ENCODE measurements at places on chromosomes 6 and 20.
A peak's percentile ranks its signal among the peaks of the same experiment; 100 is the strongest.

DNA sequence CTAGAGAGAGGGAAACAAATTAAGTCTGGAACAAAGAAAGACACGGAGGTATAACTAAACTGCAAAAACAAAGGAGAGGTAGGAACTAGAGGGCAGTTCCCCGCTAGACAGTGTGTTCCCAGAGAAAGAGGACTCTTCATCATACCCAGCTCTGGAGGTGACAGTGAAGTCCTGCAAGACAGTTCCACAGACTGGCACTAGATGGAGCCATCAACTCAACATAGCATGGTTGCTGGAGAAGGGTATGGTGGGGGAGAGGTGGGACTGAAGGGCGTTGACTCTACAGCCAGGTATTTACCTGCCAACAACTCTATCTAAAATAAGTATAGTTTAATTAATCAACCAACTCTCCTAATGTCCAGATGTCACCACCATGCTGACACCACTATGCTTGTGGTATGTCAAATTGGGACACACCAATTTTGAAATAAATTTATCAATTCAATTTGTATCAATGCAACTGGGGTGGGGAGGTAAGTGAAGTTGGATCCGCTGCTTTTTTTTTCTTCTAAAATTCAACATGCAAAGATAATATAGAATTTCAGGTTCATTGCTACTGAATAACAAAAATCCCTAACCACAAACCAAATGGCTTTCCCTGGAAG is 9.7 kb downstream of the BACH2 start:
- no peak for DNase-seq

- no peak for DNase-seq
Observed at GRCh38 chr6:119459207-119459974, 109.8 kb upstream of the MAN1A1 start.

DNA sequence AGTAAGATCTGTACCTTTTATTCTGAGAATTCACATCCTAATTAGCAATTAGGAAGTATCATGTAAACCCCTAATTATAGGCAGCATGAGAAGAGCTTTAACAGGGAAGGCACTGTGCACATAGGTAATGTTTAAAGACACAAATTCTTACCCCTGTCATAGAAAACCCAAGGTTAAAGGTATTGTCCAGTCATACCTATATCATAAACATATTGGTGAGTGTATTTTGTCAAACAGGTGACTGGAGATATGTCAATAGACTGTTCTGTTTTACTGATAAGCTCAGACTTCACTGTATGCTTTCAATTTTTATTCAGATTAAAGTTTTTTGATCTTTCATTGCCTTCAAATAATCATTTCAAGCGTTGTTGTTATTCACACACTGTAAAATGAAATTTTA is 43.8 kb downstream of the LGSN start:
- DNase-seq: no peak

DNA sequence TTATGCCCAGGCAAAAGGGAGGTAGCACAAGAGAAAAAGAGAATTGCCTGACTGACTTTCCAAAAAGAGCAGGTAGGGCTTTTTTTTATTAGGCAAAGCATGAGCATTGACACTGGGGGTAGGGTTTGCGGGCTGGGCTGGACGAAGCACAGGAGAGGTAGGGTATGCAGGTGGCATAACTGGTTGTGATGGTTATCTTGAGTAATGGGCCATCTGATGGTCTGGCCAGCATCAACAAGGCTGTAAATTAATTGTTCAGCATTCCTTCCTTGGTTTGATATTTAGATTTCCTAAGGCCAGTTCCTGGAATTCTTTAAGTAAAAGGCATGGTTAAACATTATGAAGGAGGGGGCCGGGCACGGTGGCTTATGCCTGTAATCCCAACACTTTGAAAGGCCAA is 13.9 kb upstream of the BFSP1 start:
- DNase-seq: no peak

GRCh38 chr6:1599469-1599868 is 10.2 kb upstream of the FOXC1 start:
- no peak for DNase-seq

GRCh38 chr6:39178235-39178634 is 51.0 kb downstream of the KCNK5 start:
- DNase-seq: no peak

DNA sequence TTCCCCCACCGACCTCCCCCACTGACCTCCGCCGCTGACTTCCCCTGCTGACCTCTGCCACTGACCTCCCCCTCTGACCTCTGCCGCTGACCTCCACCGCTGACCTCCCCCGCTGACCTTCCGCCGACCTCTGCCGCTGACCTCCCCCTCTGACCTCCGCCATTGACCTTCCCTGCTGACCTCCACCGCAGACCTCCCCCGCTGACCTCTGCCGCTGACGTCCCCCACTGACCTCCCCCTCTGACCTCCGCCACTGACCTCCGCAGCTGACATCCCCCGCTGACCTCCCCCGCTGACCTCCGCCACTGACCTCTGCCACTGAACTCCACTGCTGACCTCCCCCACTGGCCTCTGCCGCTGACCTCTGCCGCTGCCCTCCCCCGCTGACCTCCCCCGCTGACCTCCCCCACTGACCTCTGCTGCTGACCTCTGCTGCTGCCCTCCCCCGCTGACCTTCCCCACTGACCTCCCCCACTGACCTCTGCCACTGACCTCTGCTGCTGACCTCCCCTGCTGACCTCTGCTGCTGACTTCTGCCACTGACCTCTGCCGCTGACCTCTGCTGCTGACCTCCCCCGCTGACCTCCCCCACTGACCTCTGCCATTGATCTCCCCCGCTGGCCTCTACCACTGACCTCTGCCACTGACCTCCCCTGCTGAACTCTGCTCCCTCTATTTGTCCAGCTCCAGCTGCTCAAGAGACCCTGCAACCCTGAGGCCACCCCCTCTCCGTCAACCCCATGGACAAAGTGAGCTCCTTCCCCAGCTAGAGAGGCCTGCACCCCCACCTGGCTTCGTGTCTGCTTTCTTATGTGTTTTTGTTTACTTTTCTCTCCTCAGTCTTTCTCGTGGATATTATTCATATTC is 91.4 kb upstream of the AFDN start:
- no peak for DNase-seq

- DNase-seq: no peak
Observed at GRCh38 chr6:133855991-133856370, 32.9 kb upstream of the TCF21 start.

GRCh38 chr6:126181173-126181741 is 158.7 kb upstream of the CENPW start:
- no peak for DNase-seq

DNA sequence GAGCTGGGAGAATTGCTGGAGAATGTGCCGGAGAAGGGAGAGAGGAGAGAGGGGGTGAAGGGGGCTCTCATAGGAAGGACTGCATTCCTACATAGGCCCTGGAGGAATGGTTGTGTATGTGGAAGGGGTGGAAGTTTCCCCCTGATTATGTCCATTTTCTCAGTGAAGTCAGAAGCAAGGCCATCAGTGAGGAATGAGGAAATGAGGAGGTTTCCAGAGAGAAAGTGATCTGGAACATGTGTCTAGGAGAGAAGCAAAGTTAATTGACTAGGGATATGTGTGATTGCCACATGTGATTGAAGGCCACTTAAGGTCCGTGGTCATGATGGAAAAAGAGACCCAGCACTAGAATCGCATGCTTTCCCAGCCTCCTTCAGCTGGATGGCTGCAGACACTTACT is 42.3 kb downstream of the TBPL1 start:
- no peak for DNase-seq

GRCh38 chr20:17565169-17565845 is 4.6 kb upstream of the DSTN start:
- no peak for DNase-seq

- no peak for DNase-seq
Observed at GRCh38 chr20:20926222-20926905, 179.8 kb downstream of the LINC00237 start.

GRCh38 chr6:84976526-84977362 is 212.3 kb upstream of the TBX18 start:
- no peak for DNase-seq

DNA sequence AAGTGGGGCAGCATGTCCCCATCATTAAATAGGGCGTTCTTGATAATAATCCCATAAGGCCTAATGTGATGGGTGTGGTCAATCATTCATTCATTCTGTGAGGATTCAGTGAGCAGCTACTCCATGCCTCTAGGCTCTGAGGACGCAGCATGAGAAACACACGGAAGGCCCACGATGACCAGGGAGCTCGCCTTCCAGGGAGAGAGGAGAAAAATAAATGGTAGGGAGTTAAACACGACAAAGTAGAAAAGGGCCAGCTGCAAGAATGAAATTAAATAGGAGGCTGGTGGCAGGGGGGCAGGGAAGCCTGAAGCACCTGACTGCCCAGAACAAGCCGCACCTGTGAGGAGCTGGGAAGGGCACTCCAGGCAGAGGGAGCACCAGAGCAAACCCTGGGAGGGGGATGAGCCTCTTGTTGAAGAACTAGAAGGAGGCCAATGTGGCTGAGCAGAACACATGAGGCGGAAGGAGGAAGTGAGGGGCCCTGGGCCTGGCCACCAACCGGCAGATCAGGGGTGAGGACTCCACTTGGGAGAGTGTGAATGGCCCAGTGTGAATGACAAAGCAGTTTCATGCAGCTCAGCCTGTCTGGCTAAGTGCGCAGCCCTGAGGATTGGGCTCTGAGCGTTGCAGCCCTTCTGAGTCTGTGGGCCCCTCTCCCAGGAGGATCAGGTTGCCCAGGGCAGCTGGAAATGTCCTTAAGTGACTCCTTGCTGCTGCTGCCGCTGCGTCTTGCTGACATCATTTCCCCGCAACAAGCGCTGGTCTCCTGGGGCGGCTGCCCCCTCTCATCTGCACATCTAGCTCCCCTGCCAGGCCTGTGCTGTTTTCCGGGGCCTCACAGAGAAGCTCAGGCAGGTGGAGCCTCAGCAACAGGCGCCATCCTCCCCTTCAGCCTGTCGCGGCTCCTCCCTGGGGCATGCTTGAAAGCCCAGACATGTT is 99.9 kb downstream of the CDH26 start:
- DNase-seq: peak; percentile 33

GRCh38 chr20:37640600-37641561 is 52.9 kb upstream of the CTNNBL1 start:
- no peak for DNase-seq

GRCh38 chr6:21676769-21677168 is 83.2 kb downstream of the SOX4 start:
- no peak for DNase-seq

- DNase-seq: no peak
Observed at GRCh38 chr20:4158466-4159050, 143.2 kb upstream of the RNF24 start.

- DNase-seq: no peak
Observed at GRCh38 chr6:157539900-157540752, 159.1 kb downstream of the ZDHHC14 start.

- no peak for DNase-seq
Observed at GRCh38 chr20:44067650-44068081, 119.3 kb downstream of the JPH2 start.

GRCh38 chr6:15626878-15627674 is 35.8 kb downstream of the DTNBP1 start:
- no peak for DNase-seq

- no peak for DNase-seq
Observed at GRCh38 chr6:26272171-26272637, 92.8 kb upstream of the BTN3A2 start.

- no peak for DNase-seq
Observed at GRCh38 chr20:32986331-32986966, 17.8 kb downstream of the SUN5 start.

DNA sequence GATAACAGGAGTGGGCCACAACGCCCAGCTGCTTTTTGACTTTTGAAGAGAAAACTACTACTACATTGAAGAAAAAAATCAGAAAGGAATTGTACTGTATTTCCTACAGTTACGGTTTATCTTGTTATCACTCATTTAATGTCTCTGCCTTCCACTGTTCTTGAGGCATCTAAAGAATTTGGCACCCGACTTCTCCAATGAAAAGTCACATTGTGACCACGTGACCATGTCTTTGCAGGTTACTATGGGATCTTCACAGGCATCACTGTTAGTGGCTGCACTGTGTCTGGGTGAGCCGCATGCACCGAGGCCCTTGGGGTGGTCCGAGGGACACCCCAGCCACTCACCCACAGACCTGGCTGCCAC is 26.8 kb downstream of the RRBP1 start:
- DNase-seq: no peak

- no peak for DNase-seq
Observed at GRCh38 chr20:2116170-2116940, 14.7 kb downstream of the STK35 start.

- no peak for DNase-seq
Observed at GRCh38 chr6:142408409-142408808, 106.6 kb downstream of the ADGRG6 start.

- no peak for DNase-seq
Observed at GRCh38 chr6:78101387-78101786, 448.5 kb downstream of the MEI4 start.

GRCh38 chr6:34904990-34905613 is 16.0 kb downstream of the ANKS1A start:
- DNase-seq: no peak

- no peak for DNase-seq
Observed at GRCh38 chr6:125750692-125751333, 1.4 kb downstream of the HEY2 start.

GRCh38 chr6:145238787-145239186 is 496.5 kb downstream of the EPM2A start:
- no peak for DNase-seq

GRCh38 chr20:37729909-37730308 is 36.1 kb downstream of the CTNNBL1 start:
- DNase-seq: no peak

All from bone marrow (tissue), 2 donors.